ENCODE measurements at places on chromosomes 7 and 10.
A peak's percentile ranks its signal among the peaks of the same experiment; 100 is the strongest.

GRCh38 chr10:456486-456885, 233.0 kb downstream of the DIP2C start:
- DNase-seq, result no peak

GRCh38 chr7:69659983-69660382, 61.7 kb downstream of the AUTS2 start:
- no peak for DNase-seq

- DNase-seq, result no peak
Observed at GRCh38 chr10:30442019-30442606, 8.1 kb downstream of the MAP3K8 start.

DNA sequence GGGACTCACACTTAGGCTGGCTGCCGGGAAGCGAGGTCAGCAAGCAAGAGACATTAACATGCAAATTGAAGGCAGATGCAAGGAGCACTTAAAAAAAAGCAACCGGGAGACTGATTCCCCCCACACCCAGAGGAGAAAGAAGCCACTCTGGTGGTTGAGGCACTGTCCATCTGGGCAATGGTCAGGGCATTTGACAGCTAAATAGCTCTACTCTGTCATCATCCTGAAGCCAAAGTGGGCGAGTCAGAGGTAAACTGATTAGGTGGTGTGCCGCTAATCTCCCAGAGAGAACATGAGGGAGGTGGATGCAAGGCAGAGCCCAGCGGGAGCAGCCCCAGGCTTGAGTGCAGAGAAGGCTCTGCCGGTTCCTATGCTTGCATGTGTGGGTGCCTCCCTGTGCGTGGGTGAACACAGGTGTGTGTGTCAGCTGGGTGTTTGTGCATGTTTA, 100.6 kb downstream of the PLXNA4 start:
- DNase-seq, result no peak

DNA sequence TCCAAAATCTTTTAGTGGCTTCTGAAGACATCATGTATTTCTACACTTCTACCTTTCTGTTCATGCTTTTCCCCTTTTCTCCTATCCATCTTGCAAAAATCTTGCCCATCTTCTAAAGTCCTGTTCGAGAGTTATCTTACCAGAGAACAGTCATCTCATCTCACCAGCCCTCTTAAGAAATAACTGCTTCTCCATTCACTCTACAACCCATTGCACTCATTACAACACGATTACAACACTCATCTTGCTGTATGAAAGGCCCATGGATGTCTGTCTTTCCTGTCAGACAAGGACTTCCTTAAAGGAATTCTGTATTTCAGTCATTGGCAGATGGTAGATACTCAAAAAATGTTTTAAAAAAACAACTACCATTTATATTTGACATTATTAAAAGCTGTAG, 30.8 kb downstream of the ZNF438 start:
- DNase-seq, result no peak

DNA sequence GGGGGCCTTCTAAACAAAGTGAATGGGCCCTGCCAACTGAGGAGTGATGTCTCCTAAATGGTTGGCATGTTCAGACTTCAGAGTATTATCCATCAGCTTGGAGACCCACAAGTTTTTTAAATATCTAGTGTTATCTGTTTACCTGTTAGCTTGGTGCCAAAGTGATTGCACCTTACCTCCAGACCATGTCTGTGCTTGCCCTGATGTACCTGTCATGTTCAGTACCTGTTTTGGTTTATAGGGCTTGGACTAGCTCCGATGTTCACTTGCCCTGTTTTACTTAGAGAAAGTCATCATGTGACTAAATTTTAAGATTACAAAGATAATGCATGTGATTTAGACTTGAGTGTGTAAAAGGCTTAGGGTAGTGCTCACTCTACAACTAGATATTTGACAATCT, 67.7 kb downstream of the CNNM2 start:
- no peak for DNase-seq

DNA sequence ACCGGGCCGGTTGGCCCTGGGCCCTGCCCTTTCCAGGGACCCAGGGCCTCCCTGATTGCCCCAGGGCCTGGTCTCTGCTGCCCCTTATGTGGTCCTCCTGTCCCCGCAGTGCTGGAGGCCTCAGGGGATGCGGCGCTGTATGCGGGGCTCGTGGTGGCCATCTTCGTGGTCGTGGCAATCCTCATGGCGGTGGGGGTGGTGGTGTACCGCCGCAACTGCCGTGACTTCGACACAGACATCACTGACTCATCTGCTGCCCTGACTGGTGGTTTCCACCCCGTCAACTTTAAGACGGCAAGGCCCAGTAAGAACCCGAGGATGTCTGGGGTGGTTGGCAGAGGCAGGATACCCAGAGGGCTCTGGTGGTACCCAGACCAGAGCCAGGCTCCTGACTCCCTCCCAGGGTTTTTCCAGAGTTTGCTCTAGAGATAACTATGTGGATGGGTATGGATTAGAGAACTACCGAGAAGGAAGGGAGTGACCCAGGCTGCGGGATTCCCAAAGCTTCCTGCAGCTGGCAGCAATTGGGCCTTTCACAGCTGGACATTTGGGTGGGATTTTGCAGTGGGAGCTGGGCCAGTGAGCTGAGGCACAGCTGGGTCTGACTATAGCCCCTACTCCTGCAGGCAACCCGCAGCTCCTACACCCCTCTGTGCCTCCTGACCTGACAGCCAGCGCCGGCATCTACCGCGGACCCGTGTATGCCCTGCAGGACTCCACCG, 28.1 kb upstream of the SLC29A3 start:
- no peak for DNase-seq

DNA sequence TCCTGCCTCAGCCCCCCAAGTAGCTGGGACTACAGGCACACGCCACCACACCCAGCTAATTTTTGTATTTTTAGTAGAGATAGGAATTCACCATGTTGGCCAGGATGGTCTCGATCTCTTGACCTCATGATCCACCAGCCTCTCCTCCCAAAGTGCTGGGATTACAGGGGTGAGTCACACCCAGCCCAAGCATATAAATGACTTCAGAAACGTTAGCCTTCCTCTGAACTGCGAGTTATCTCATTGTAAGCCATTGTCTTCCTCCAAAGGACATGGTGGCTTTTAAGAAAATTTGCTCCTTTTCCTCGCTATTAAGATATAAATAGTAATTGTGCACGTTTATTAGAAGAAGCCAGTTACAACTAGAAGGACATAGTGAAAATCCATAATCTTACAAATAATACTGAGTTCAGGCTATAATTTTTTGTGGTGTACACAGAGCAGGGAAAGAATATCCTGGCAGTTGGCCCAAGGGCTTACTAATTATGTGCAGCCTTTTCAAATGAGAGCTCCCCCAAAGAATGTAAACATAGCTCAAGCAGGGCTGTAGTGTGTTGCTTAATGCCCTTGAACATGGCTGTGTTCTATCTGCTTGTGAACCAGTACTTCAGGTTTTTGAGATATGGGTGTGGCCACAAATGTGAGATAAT, 495.8 kb downstream of the PARD3 start:
- no peak for DNase-seq

DNA sequence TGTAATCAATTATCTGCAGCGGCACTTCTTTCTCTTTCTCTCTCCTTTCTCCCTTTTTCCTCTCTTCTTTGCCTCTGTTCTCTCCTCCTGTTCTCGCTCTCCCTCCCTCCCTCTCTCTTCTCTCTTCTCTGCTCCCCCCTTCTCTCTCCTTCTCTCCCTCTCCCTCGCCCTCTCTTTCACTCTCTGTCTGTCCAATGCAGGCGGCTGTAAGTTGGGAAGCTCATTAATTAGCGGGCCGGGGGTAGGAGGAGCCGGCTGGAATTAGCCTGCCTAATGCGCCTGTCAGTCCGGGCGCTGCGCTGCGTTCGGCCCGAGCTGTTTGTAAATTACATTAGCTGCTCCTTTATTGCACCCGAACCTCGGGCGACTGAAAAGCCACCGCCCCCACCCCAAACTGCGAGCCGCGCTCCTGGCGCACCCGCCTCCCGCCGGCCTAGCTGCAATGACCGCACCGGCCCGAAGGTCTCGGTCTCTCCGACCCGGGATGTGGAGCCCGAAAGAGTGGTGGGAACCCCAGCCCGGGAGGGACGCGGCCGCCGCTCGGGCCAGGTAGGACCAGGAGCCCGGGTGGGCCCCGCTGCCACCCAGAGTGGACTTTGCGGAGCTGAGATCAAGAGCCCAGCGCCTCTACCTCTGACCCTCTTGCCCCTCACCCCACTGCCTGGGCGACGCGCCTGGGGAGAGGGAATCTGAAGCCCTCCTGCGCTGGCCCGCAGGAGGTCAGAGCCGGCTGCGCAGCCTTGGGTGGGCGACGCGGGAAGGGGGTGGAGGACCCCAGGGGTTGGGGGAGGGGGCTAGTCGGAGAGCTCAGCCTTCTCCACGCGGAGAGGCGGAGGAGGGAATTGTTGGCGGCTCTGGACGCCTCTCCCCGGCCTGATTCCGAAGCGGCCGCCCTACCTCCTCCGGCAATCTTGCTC, at the start of gene LBX1:
Gene LBX1 (minus strand): TSS at position 198 of the 917 bp plus-strand sequence. CDS start 648 bp downstream, outside the sequence.
- DNase-seq, result no peak

DNA sequence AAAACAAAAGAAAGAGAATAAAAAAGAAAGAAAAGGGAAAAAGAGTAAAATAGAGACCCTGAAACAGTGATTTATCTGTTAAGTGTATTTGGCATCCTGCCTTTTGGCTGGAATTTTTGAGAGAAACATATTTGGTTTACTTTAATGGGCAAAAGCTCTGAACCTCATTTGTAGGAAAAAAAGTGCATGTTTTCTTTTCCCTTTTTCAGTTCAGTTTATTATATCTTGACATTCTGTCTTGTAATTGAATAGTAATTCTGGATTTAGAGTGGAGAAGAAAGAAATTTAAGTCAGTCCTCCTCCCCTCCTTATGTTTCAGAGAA, 69.5 kb downstream of the ARID5B start:
- no peak for DNase-seq

DNA sequence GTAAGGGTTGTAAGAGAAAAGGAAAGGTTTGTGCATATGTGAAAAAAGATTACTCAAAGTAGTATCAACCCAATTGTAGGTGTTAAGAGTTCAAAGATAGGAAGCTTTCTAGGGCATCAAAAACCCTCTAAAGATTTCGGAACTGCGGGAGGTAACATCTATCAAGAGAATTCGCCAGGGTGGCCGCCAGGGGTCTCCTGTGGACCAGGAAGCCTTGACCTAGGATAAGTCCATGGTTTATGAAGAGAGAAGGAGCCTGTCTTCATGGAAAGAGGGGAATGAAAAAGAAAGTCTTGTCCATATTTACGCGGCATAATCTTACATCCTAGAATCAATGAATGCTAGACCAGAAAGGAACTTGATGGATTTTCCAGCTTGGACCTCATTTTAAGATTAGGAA, 140.7 kb upstream of the CALCR start:
- DNase-seq, result no peak

DNA sequence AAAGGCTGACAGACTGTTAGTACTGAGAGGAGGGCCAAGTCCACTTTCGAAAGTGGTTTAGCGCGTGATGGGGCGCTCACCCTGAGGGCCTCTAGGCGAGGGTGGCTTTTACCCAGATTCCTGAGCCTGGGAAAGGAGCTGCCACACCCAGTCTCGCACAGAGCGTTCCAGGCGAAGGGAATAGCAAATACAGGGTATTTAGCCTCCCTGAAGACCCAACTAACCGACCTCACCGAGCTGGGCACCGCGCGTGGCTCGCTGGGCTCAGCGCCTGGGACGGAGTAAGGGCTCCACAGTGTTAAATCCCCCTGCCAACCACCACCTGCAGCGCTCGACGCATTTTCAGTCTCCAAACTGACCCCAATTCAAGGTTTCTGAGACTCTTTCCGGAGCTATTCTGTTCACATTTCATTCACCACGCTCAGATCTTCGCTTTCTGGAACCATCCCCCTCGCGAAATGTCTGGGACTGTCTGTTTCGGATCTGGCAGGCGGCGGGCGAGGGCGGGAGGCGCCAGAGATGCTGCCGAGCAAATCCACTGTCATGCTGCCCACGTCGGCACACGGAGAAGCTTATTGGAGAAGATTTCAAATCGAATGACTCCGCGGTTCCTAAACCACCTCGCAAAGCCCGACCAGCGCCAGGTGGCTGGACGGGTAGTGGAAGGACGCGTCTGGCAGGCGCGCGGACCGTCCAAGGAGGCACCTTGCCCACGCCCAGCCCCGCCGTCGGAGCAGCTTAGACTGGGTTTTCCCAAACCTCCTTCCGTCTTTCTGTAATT, 1.4 kb upstream of the OSBPL3 start:
- peak; percentile 36 for DNase-seq

GRCh38 chr10:22463255-22463654, 118.0 kb downstream of the SPAG6 start:
- no peak for DNase-seq

- DNase-seq, result no peak
Observed at GRCh38 chr10:102219370-102219769, 6.7 kb upstream of the ELOVL3 start.

DNA sequence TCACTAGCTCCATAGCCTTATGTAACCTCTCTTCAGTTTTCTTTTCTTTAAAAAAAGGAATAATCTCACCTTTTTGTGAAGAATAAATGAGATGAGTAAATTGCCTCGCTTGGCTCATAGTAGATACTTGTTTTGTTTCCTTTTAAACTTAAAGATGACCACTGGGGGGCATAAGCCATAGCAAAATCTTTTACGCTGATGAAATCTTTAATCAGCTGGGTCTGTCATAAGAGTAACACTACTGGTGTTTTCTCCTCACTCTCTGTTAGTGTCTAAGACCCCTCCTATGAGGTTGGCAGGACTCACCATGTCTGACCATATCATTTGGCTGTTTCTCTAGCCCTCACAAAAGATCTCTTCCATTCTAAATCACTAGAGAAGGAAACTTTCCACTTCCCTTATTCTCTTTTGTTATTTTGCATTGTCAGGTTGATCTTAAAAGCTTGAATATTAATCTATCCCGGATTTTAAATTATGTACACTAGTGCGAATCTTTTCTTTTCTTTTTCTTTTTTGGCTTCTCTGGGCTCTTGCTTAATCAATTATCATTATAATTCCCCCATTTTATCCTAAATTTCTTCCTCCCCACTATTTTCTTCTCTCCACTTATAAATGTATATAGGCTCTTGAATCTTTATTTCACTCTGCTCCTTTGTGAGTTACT, 12.5 kb downstream of the STAG3 start:
- no peak for DNase-seq

- DNase-seq, result no peak
Observed at GRCh38 chr7:105399043-105399725, 10.5 kb upstream of the SRPK2 start.

DNA sequence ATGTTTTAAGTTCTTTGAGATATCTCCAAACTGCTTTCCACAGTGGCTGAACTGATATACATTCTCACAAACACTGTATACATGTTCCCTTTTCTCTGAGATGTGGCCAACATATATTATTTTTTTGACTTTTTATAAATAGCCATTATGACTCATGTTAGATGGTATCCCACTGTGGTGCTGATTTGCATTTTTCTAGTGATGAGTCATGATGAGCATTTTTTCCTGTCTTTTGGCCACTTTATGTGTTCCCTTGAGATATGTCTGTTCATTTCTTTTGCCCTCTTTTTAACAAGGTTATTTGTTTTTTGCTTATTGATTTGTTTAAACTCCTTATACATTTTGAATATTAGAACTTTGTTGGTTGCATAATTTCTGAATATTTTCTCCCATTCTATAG, 1055.1 kb downstream of the NXPH1 start:
- no peak for DNase-seq

GRCh38 chr7:19177269-19177668, 32.0 kb upstream of the FERD3L start:
- DNase-seq, result no peak

GRCh38 chr7:1193593-1194424, 33.8 kb upstream of the ZFAND2A start:
- no peak for DNase-seq

- DNase-seq, result no peak
Observed at GRCh38 chr7:28873365-28873764, 84.8 kb downstream of the TRIL start.
